ENCODE measurements at places on chromosomes 7 and 10.

- DNase-seq: no peak
Measured at GRCh38 chr10:52514481-52514880, 200.4 kb downstream of the DKK1 start.

DNA sequence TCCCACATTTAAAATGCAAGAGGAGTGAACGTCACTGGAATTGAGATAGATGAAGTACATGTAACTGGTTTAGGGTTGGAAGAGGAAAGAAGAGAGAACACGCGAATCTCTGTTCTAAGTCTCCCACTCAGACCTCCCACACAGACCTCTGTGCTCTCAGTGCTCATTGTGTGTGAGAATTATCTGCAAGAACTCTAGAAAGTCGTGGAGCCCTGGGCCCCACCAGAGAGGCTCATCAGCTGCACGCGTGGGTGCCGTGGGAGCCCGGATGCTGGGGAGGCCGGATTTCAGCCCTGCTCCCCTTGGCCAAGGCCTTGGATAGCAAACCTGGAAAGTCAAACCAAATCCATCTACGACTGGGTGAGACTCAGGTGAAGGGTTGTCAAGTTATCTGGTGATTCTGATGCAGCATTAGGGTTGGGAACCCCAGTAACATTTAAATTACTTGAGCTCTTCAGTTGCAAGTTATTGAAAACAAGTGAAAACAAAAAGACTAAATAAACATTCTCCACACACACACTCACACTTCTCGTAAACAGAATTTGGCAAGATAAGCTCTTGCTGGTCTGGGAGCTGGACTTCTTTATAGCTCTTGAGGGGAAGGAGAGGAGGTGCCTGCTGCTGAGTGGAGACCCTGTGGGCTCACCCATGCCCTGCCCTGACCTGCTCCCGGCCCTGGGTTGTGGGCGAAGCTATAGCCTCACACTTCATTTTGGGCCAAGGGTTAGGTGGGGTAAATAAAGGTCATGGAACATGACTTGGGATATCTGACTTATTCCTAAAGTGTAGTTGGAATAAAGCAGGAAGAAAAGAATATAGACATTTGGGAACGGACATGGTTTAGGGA lies 250.3 kb downstream of the ADARB2 start:
- DNase-seq: no peak

GRCh38 chr10:5959142-5959541 lies 18.2 kb downstream of the IL15RA start:
- no peak for DNase-seq

DNA sequence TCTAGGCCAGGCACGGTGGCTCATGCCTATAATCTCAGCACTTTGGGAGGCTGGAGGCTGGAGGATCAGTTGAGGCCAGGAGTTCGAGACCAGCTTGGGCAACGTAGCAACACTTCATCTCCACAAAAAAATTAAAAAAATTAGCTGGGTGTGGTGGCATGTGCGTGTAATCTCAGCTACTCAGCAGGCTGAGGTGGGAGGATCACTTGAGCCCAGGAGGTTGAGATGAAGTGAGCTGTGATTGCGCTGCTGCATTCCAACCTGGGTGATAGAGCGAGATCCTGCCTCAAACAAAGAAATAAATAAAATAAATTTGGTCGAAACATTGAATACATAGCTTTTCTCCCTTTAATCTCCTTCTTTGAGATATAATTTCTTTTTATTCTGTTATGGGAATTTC lies 80.6 kb upstream of the ITGB1 start:
- no peak for DNase-seq

- no peak for DNase-seq
Measured at GRCh38 chr7:27700501-27700900, 37.8 kb upstream of the HIBADH start.

- DNase-seq: no peak
Measured at GRCh38 chr10:15367296-15368085, 3.6 kb downstream of the FAM171A1 start.

GRCh38 chr10:111103196-111103840 lies 26.5 kb downstream of the ADRA2A start:
- no peak for DNase-seq

GRCh38 chr10:68897336-68897741 lies 3.8 kb upstream of the DDX50 start:
- peak; percentile 58 for DNase-seq

DNA sequence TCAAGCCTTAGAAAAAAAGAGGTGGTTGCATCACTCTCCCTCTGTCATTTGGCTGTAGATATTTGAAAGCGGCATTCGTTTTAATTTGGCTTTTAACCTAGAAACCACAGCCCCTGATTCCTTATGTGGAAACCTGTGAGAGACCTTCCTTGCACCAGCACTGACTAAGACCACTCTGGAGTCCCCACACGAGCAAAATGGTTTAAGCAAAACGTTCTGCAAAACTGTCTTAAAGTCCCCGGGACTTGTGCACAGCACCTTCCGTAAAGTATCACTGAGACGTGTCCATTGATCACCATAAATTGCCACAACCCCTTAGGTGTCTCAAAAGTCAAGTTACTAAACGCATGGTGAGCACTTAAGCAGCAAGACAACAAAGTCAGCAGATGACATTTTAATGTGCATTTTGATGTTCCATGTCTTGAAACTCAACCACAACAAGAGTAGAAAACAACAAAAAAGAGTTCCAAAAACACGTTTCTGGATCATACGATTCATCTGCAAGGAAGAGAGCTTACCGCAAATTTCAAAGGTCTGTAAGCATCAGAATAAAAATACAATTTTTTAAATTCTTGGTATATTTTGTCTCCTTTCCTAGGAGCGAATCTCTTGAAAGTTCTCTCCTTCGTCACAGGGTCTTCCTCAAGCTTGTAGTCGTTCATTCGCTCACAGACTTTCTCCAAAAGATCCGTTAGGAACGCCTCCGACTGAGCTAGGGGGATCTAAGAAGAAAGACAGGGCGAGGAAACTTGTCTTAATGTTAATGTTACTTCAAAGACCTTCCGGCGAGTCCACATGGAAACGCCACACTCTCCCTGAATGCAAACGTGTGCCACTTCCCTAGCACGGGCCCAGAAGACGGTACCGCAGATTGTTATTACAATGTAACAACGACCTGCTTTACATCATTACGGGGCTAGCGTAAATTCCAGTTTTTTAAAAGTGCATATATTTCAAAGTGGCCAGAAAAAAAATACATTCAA lies 37.7 kb downstream of the CNPY1 start:
- DNase-seq: no peak

GRCh38 chr7:44590910-44591309 lies 8.9 kb upstream of the TMED4 start:
- DNase-seq: no peak

DNA sequence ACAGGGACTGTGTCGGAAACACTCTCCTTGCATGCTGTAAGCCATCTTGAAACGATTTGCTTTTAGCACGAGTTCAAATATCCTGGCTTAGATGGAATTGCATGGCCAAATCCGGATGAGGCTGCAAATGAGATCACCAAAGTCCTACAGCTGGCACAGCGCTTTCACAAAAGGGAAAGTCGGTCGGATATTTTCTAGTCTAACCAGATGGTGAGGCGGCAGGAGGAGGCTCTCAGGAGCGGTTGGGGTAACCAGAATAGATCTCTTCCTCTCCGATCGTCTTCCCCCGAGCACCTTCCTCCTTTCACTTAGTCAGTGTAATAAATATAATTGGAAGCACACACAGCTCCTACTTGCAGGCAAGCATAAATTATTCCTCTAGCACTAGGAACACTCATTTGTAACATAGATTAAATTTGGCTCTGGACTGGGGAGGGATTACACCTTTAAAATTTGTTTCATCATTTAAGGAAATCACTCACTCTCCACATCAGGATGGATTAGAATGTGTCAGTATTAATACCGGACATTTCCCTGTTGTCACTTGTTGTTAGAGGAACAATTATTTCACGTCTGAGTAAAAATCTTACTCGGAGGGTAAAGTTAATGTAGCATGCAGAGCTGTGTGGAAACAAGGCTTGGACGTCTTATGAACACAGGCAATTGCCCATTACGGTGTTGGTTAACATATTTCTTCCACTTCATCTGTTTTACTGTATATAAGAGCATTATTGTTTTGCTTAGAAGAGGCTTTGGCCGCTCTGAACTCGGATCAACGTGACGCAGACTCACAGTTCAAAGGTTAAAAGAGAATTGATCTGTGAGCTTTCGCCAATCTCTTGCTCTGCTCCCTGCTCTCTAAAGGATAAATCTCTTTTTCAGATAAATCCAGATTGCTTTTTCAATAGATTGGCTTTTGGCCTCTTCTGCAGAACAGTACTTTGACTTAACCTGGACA lies 857.9 kb downstream of the TYW1 start:
- no peak for DNase-seq

GRCh38 chr7:134420424-134421125 lies 38.3 kb downstream of the AKR1B1 start:
- peak; percentile 10 for DNase-seq

- no peak for DNase-seq
Measured at GRCh38 chr7:111780527-111780926, 218.2 kb upstream of the IMMP2L start.

- DNase-seq: no peak
Measured at GRCh38 chr10:8279598-8279997, 225.1 kb downstream of the GATA3 start.

DNA sequence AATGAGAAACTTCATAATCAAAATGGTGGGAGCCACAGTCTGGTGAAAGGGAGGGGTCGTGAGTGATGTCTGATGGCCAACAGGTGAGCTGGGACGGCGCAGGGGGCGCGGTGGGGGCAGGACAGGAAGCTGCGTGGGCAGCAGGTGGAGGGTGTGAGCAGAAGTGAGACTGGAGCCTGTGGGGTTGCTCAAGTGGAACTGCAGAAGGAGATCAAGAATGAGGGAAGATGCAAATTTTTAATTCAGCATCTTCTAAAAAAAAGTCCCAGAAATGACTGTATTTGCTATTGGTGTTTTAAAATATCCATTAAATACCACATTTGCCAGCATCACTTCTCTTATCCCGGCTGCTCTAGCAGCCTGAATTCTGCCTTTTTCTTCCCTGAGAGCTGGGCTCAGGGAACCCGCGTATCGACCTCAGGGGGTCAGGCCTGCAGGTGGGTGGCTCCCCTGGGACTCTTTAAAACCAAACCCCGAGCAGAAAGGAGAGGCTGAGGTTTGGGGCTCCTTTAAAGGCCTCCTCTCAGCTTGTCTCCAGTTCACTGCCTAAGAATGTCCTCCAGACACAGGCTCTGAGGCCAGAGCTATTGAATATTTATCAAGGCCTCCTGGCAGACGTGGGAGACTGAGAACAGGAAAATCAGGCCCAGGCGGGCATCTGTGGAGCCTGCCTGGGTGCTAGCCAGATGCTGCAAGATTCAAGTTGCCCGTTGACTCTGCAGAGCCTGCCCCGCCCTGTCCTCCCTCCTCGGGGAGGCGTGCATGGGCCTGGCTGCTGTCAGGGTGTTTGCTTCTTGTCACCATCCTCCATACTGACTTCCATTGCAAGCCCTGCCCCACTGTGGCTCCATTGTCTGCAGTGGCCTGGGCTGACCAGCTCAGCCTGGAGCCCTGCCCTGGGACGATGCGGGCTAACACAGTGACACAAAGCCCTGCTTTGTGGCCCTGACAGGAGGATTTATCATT lies 53.9 kb downstream of the SYPL1 start:
- peak; percentile 98 for DNase-seq

GRCh38 chr7:6447581-6448199 lies at the start of gene DAGLB:
TSS of gene DAGLB (minus strand) at chr7:6447954. CDS start at chr7:6447842, 112 bp downstream.
- DNase-seq: peak; percentile 97

- DNase-seq: no peak
Measured at GRCh38 chr7:110010359-110010758, 1080.6 kb upstream of the LRRN3 start.

- no peak for DNase-seq
Measured at GRCh38 chr10:77564731-77565589, 72.6 kb downstream of the KCNMA1 start.

DNA sequence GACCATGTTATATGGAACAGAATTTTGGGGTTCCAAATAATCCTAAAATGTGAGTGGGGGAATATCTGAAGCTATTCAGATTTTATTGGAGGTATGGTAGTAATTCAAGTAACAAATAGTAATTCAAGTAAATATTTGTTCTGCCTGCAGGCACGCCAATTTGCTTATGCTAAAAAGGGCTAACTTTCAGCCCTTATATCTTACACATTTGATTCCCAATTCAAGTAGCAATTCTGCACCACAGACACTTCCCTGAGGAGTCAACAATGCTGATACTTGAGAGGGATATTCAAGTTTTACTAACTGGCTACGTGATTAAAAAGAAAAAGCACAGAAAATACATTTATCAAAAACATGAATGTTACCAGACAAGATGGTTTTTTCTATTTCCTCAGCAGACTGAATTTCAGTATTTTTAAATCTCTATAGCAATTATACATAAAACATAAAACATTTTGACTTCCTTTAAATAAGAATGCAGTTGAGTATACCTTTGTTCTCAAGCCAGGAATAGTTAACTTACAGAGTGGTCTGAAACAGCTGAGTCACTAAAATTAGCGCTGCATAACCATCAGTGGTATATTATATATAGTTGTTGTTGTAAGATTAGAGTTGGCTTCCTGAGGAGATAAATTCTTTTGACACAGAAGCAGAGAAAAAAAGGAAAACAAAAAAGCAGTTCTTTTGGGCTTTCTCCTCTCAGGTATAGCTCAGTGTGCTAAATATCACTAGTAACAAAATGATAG lies 33.9 kb downstream of the MTPN start:
- peak; percentile 33 for DNase-seq

GRCh38 chr10:91410638-91411371 lies 661 bp downstream of the HECTD2 start:
- no peak for DNase-seq

GRCh38 chr10:101290431-101290830 lies 61.2 kb upstream of the LBX1 start:
- DNase-seq: no peak

DNA sequence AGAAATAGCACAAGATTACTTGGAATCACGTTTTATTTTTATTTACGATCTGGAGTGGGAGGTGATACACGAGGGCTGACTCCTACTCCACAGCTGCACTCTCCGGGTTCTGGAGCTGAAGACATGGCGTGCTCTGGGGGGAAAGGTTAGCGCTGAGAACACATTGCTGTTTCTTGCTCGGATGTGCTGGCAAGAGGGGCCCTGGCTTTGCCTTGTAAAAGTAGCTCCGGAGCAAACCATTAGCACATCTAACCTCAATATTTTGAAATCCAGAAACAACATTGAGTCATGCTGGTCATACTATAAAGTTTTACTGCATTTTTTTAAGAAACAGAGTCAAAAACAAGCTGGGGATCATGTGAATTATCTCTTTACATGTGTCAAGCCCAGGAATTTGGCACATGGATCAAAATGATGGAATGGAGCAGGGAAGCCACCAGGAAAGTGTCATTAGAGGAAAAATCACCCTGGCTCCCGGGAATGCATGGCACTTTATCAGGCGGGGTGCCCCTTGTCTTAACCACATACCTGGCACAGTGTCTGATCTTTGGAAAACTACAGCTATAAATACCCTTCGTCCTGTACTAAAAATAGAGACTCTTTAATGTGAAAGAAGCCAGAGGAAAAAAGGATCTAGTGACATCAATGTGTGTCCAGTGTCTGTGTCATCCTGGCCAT lies 31.6 kb upstream of the LYZL1 start:
- no peak for DNase-seq

All from OCI-LY7 (cell line).